ENCODE measurements at places on chromosomes 11 and 22. TPM values are rescaled to one million over a fixed set of nuclear protein-coding genes. Genes with fewer than 3 reads are reported as not detected.

DNA sequence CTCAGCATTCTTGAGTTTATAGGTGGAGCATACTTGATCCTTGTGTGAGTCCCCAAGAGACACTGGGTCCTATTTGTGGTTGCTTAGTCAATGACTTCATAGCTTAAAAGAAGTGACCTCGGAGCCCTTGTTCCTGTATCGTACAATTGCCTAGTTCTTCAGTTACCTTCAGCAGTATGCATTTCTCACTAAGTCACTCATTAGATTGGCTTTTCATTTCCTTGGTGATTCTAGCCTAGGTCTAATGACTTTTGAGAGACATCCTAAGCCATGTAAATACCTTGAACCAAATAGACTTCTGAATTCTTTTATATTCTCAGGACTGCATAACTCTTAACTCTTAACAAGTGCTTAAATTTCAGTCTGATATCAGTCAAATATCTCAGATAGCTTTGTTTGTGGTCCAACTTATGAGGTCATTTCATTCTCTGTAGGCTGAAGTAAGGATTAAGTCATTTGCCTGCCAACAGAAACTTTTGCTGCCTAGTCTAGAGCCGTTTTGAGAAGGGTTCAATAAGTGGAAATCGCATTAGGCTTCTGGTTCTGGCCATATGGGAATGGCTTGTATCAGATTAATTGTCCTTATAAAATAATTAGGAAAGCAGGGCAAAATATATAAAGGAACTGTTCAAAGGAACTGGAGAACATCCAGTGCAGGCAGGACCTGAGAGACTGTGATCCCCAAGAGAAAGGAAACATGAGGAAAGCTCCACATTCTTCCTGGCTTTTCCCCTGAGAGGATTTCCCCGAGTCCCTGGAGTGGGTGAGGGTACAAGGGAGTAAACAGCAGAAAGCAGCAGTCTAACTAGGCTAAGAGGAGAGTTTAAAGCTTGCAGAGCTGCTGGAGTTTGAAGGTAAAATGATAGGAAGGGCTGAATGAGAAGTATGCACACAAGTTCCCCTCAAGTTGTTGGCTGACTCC lies 39.9 kb downstream of the TRAF6 start:
- no peaks in the 10 kb centered on the region for H3K27me3 ChIP-seq
- H3K4me3 ChIP-seq = no peak overlapping the region
- no peaks in the 10 kb centered on the region for H3K4me1 ChIP-seq

- peaks cover 52% of the 10 kb centered on the region for H3K4me1 ChIP-seq
- H3K36me3 ChIP-seq = peaks cover 3% of the 10 kb centered on the region
- no peak for DNase-seq
- peak overlapping the region; percentile 95 for H3K27ac ChIP-seq
- no peaks in the 10 kb centered on the region for H3K27me3 ChIP-seq
Observed at GRCh38 chr11:72720784-72721183, 31.4 kb downstream of the ARAP1 start.

OR4C15 gene
- not detected for total RNA-seq

NOL12 gene
- total RNA-seq = 26.7 TPM

NCR3LG1 gene
- 0.72 TPM for total RNA-seq

- no peak for DNase-seq
- H3K4me1 ChIP-seq = no peaks in the 10 kb centered on the region
- H3K27ac ChIP-seq = no peak overlapping the region
- no peak overlapping the region for H3K4me3 ChIP-seq
- no peaks in the 10 kb centered on the region for H3K36me3 ChIP-seq
Observed at GRCh38 chr11:27839226-27839913, 139.1 kb upstream of the BDNF start.

DNA sequence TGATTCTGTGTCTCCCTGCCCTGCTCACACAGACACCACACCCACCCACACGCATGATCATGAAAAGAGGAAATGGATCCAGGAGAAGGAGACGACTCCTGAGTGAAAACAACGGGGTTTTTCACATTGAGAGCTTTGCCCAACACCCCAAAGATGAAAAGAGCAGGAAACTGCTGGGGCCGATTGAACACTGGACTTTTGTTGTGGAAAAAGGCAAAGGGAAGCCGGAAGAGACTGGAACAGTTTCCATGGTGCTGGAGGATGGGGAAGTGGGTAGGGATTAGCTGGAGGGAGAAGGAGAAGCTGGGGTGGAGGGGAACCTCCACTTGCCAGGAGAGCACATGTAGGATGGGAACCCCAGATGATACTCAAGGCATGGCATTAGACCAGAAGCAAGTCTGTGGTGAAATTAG lies 5.2 kb upstream of the SLC43A3 start:
- no peaks in the 10 kb centered on the region for H3K36me3 ChIP-seq
- DNase-seq = no peak
- no peaks in the 10 kb centered on the region for H3K27me3 ChIP-seq
- H3K27ac ChIP-seq = no peak overlapping the region

DNA sequence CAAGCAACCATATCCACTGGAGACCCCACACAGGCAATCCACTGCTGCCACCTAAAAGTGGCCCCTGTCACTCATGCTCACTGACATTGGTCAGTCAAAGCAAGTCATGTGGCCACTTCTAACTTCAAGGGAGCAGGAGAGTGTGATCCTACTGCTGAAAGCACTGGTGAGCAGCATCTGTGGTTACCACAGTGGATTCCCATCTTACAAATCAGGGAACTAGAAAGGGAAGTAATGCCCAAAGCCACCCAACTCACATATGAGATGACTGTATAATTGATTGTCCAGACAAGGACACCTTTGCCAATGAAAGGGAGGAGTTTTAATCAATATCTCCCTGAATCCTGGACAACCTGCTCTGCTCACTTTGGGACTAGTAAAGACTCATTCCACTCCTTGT lies 17.7 kb downstream of the RCN1 start:
- H3K4me1 ChIP-seq = peaks cover 4% of the 10 kb centered on the region
- peaks cover 7% of the 10 kb centered on the region for H3K36me3 ChIP-seq
- peaks cover 1% of the 10 kb centered on the region for H3K27me3 ChIP-seq
- DNase-seq = no peak

DNA sequence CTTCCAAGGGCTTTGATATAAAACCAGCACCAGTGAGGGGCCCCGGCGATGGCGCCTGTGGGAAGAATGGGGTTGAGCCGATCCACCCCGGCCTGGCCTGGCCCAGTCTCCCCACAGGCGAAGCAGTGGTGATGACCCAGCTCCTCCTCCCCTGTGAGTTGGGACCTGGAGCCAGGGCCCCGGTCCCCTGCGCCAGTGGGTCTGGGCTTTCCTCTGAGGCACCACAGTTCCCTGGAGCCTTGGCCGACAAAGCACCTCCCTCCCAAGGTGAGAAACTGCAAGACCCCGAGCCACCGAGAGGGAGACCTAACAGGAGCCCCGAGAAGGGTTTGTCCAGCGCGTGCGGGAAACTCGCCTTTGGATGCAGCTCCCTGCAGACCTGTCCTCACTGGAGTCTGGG lies 942.9 kb downstream of the BRD1 start:
- H3K4me3 ChIP-seq = no peak overlapping the region
- no peaks in the 10 kb centered on the region for H3K36me3 ChIP-seq
- H3K27me3 ChIP-seq = peaks cover 15% of the 10 kb centered on the region
- no peaks in the 10 kb centered on the region for H3K4me1 ChIP-seq

DNA sequence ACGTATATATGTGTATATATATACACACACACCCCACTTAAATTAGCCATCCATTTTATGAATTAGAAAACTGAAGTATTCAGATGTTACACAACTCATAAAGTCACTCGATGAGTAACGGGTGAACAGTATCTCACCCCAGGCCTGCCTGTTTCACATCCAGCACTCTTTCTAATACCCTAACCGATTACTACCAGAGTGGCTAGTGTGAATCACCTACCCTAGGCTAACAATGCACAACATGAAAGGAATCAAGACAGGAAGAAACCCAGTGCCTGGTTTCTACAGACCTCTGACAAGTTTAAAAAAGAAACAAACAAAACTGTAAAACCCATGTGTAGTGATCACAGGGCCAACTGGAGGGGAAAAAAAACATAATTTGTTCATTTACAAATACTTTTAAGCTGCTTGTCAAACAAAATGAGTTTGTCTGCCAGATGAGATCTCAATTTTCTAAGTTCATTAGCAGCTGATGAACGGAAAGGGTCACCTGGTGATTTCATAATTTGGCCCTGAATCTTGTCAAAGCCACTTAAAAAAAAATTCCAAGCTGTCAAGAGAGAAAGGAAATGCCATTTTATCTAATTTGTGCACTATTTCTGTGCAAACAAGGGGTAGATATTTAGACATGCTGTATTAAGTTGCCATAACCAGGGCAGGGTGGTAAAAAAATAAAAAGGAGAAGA lies 134.8 kb downstream of the LARGE1 start:
- H3K27me3 ChIP-seq = peaks cover 2% of the 10 kb centered on the region
- DNase-seq = no peak
- no peak overlapping the region for H3K4me3 ChIP-seq
- peaks cover 2% of the 10 kb centered on the region for H3K4me1 ChIP-seq
- H3K27ac ChIP-seq = no peak overlapping the region

GRCh38 chr11:70262951-70263350 lies 7.5 kb upstream of the PPFIA1 start:
- H3K4me1 ChIP-seq = no peaks in the 10 kb centered on the region

APOA4 gene
- total RNA-seq = not detected

Data from activated naive CD4-positive, alpha-beta T cell treated with anti-CD3 and anti-CD28 coated beads for 36 hours (primary cell).